Choroid plexus epithelial cell (primary cell): ENCODE measurements at places on chromosomes 4 and X.

DNA sequence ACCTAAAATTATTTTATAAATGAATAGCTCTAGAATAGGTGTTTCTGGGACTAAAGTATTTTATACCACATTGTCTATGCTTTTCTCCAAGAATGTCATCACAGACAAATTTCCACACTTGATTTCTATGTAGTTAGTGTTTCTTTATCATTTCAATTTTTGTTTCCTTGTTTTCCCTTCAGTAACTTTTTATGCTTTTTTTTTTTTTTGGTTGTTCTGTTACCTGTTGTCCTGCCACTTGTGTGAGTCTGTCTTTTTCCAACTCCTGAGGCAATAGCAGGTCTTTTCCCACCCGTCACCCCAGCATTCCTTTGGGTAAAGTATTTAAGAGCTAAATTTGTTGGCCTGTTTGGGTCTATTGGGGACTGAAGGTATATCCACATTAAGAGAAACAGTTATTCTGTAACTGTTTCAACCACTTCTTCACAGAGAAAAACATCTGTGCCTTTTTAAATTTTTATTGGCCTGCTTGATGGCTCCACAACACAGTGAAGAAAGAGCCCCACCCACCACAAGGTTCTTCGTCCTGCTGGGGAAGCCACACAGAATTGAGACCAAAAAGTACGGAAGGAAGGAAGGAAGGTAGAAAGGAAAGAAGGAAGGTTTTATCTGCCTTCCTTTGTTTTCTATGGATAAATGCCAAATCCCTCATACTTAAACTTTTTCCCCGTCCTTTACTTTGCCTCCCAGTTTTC lies 17.7 kb upstream of the GPC3 start:
- no peak for DNase-seq

GRCh38 chr4:17063888-17064287 lies 165.4 kb upstream of the LDB2 start:
- peak; percentile 61 for DNase-seq

DNA sequence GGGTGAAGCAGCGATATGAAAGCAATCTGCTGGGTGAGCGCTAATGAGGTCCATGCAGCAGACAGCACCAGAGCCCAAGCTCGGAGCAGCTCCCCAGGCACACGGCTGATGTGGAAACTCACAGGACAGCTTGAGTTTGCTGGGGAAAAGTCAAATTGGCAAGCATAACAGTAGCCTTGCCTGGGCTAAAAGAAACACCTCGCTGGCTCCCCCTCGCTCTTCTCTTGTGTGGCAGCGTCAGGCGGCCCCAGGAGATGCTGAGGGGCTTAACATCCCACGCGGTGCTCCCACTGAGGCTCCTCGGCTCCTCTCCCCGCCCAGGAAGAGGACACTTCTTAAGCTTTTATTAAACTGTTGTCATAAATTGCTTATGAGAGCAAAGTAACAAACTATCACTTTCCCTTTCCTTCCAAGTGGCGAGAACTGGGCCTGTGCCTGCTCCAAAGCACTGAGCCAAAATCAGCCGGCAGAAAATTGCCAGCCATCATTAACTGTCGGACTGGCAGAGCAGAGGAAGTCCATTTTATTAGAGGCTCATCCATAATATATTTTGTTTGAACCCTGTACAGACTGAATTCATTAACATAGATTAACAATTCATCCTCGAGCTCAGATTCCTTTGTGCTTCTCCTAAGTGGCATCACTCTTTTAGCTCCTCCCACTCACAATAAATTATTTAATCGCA lies 111.4 kb downstream of the TSPAN5 start:
- peak; percentile 83 for DNase-seq

DNA sequence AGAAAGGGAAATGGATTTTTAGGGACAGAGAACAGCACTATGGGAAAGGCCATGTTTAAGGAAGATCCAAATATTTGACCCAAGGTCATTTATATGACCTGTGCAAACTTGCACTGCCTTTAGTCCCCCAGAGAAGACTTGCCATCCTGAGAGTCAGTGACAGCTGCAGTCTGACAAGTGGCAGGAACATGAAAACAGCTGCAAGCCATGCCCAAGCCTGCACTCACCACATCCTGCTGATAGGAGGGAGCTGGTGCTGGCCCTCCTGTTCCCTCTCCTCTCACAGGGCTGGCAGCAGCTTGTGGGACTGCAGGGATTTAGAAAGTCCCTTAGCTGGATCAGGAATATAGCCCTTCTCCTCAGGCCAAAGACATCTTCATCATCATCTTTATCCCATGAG lies 187.7 kb downstream of the RAP1GDS1 start:
- no peak for DNase-seq

DNA sequence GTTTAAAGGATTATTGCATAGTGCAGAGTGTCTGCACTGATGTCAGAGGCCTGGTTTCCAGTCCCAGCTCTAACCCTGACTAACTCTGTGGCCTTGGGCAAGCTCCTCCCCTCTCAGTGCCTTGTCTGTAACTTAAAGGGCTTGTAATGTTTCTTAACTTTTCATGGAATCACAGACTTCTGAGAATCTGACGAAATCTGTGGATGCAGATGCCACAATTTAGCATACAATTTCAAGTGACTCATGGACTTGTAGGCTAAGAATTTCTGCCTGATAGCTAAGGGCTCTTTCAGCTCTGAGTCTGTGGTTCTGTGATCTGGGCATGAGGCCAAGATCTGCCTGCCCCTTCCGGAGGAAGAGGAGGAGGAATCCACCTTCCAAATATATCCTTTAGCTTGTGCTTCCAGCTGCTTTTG lies 236.9 kb downstream of the AR start:
- peak; percentile 90 for DNase-seq

- DNase-seq = peak; percentile 17
These were observed 86.7 kb downstream of the PSAPL1 start for GRCh38 chr4:7347981-7348380.

GRCh38 chr4:158847535-158847934 lies 78.7 kb downstream of the FNIP2 start:
- no peak for DNase-seq

DNA sequence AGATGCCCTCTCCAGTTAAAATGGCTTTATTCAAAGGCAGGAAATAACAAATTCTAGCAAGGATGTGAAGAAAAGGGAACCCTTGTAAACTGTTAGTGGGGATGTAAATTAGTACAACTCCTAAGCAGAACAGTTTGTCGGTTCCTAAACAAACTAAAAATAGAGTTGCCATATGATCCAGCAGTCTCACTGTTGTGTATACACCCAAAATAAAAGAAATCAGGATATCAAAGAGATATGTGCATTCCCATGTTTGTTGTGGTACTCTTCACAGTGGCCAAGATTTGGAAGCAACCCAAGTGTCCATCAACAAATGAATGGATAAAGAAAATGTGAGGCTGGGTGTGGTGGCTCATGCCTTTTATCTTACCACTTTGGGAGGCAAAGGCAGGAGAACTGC lies 36.1 kb downstream of the ADH7 start:
- no peak for DNase-seq

GRCh38 chr4:184476695-184477094 lies 2.3 kb upstream of the IRF2 start:
- DNase-seq = no peak

DNA sequence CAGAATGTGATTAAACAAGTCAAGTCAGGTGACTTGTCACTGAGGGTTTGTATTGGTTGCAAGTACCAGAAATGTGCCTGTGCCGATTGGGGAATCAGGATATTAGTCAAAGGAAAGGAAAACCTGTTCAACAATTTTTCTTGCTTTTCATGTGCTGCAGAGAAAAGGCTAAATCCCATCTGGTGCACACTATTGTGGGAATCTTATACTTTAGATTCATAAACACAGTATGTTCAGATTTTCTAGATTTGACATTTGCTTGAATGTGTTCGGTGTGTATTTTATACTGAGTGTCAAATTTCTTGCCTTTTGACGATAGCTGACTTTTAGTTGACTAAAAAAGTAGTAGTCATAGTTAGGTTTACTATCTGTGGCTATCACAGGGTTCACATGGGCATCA lies 37.6 kb downstream of the GAB1 start:
- no peak for DNase-seq

- peak; percentile 82 for DNase-seq
These were observed at the start of gene GASK1B for GRCh38 chr4:158172261-158173258. GASK1B (minus strand) TSS chr4:158173025; CDS start chr4:158171375, 1,650 bp downstream.

DNA sequence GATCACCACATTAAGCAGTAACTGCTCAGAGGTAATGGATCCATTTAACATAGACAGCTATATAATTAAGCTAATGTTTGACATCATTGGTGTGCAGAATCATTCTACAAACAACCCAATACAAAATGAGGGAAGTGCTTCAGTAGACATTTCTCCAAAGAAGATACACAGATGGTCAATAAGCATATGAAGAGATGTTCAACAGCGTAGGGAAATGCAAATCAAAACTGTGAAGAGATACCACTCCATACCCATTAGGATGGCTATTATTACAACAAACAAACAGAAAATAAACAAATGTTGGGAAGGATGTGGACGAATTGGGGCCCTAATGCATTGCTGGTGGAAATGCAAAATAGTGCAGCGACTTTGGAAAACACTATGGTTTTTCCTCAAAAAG lies 294.6 kb downstream of the ANK2 start:
- no peak for DNase-seq

- no peak for DNase-seq
These were observed 64.1 kb downstream of the CC2D2A start for GRCh38 chr4:15533817-15534216.

DNA sequence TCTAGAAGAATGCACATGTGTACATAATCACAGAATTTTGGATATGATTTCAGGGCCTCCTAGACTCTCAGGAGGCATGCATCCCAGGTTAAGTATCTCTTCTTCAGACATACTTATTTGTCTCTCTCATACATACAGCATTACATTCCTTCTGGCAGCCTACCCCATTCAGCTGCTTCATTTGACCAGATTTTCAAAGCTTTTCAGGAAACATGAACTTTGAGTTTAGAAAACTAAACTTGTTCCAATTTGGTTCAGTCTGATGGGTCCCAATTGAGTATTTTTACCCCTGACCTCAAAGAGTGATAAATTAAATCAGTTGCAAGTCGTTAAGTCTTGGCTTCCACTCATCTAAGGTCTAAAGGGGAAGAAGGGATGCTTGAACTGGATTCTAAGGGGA lies 330.9 kb downstream of the ARHGAP24 start:
- no peak for DNase-seq

DNA sequence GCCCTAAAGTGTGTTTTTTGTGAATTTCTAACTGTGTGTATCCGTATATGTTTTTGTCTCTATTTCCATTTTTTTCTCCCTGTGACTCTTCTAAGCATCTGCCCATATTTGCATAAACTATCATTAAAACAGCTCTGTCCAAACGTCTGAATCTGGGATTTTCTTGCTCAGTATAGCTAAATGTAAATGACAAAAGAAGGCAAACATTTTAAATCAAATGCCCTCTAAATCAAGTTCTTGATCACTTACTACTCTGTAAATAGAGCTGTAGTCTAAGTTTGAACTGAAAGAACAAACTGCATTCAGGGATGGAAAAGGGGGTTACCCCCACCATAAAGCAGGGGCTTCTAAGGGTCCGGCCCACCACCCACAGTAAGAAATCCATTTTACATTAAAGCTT lies 432.0 kb upstream of the FAM241A start:
- no peak for DNase-seq

DNA sequence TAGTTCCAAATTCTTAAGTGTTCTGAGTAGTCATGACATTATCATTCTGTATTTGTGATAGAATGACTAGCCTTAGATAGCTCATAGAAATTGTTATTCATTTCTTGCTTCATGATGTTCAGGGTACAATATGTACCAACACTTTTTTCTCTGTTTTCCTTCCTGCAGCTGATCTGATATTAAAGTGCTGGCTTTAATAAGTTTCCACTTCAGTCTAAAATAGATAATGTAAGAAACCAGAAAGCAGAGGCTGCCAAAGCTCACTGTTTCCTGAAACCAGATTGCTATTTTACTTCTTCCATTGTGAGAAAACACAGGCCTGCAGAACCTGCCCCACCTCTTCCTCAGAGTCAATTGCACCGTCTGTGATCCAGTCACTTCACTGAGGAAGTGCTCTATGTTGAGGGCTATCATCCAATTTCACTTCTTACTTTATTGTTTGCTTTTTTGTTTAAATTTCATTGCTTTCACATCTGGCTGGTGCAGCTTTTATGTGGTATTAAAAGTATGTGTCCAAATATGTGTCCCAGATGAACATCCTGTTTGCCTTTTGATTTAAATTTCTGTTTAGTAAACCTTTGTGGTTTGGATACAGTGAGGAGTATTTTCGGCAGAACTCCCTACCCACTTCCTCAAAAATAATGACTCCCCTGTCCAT lies 652.1 kb downstream of the ANKRD50 start:
- peak; percentile 77 for DNase-seq

DNA sequence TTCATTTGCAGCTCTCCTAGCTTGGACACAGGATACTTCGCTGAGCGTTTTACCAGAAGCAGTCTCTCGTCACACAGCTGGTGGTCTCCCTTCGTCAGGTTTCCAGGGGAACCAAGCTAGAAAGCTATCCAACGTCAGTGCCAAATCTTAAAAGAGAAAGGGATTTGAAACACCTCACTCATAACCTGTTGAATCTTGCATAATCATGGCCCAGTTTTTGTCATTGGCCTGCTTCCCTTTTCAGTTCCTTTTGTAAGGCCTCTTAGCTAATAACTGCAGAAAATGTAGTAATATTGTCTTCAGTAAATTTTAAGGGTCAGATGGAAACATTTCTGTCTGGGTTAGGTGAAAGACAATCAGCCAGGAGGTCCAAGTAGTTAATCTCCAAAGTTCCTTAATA lies 22.0 kb downstream of the RAB39B start:
- DNase-seq = no peak

DNA sequence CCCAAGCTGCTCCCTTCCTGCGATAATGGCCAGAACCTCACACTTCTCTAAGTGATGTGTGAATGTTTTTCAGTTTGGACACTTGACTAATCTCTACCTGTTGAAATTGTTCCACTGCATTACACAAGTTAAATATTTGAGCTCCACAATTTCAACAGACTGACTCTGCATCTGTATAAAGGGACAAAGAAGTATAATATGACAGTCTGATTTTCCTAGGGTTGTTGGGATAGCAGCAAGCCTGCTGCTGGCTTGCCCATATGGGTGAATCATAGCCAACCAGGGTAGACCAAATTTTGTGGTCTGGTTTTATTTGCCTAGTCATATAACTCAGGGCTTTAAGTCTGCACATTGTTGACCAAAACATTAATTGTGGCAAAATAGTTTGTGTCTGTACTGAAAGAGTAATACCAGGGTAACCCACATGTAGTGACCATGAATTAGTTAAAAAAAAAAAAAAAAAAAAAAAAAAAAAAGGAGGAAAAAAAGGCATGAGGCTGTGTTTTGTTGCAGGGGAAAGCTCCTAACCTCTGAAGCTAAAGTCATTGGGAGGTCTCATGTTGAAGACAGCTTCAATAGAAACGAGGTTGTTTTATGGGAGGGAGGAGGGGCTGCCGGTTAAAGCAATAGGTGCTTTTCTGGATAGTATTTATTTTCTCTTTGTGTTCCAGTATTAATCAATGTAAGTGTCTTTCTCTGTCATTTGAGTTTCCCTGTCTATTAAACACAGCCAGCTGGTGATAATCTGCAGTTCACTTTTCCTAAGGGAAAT lies 534.2 kb downstream of the RAB28 start:
- DNase-seq = no peak

- no peak for DNase-seq
These were observed 82.5 kb downstream of the AMELX start for GRCh38 chrX:11375614-11376119.

- no peak for DNase-seq
These were observed 25.9 kb downstream of the ADH1A start for GRCh38 chr4:99264927-99265326.
